ENCODE measurements at places on chromosomes 6 and 20.

GRCh38 chr6:53038141-53038540 is 27.1 kb upstream of the FBXO9 start:
- no peak for DNase-seq

DNA sequence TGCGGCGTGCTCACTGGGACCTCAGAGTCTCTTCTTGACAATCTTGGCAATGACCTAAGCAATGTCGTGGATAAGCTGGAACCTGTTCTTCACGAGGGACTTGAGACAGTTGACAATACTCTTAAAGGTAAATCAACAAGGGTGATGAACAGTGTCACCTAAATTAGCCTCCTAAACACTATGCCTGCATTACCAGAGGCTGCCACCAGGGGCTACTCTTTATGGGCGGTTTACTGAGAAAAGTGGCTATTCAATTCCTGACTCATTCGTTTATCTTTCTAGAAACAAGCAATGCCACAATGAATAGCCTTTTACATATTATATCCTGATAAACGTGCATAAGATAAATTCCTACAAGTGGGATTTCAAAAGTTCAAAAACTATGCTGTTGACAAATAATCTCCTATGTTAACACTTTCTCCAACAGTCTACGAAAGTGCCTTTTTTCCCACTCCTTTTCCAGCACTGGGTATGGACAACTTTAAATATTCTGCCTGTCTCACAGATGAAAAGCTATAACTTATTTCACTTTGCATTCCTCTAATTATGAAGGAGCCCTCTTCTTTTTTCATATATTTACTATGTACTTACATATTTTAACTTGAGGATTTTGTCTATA is 1.3 kb downstream of the BPIFA2 start:
- DNase-seq, result no peak

- DNase-seq, result no peak
These were observed 2.3 kb downstream of the SERPINB1 start for GRCh38 chr6:2839195-2839981.

DNA sequence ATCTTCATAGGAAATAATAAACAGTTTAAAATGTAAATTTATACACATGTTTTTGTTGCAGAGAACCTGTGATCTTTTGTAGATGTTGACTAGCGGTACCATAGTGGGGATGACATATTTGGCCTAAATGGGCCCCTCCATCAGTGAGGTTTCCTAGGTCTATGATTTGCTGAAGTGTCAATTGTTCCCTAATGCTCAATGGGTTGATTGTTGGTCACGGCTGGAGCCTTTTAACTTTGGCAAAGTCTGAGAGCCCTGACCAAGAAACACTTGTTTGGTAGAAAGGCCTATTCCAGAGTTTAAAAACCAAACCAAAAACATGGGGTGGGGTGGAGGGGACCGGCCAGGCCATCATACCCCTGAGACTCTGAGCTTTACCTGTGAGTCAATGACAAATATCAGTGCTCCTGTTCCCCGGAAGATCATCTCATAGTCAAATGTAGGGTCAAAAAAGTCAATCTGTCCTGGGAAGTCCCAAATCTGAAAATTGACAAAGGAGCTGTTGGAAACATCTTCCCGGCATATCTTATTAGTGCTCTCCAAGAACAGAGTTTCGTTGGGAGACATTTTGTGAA is 25.1 kb downstream of the RRAGD start:
- DNase-seq, result no peak

DNA sequence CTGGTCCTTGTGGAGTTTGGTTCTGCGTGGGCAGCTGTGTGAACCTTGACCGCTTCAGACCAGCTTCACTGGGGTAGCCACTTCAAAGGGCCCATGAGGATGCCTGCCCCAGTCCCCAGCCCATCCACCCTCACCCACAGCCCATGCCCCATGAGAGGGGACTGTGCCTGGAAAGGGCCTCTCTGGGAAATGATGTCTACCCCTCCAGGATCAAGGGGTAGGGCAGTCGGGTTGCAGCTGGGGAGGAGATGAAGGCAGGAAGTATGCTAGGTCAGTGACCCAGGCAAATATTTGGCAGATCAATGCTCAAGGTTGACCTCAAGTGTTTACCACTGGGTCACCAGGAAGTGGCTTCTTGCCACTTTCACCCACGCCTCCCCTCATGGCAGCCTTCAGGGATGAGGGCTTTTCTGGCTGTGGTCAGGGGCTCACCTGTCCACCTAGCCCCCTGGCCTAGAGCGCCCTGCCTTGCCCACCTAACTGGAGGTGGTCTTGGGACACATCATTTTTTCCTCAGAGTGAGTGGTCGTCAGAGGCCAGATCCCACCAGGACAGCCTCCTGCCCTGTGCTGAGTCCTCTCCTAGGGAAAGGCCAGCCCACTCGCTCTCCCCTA is 109.5 kb downstream of the SNX5 start:
- no peak for DNase-seq

DNA sequence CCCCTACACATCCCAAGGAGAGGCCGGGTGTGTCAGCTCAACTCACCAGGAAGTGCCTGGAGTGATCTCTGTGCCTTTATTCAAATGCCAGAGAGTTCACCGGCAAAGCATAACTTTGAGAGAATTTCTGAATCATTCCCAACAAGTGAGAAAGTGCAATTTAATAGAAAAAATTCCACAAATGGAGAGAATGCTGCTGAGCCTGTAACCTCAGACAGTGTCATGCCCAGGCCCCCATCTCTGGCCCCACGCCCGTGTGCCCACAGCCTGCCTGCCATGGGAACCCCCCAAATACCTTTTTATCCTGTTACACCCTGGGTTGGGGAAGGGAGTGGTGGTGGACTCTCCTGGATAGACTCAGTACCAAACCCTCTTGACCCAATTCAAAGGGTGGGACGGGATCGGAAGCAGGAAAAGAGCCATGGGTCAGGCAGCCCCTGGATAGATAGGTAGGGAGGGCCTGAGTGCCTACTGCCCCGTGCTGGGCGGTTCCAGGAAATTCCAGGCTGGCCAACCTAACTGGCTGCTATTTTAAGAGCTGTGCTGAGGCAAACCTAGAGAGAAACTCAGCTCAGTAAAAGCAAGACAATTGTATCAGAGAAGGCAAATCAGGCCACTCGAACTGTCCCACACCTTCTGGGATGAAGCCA is 179.0 kb upstream of the FOXA2 start:
- DNase-seq, result no peak

GRCh38 chr6:126539022-126539421 is 199.1 kb downstream of the CENPW start:
- no peak for DNase-seq

DNA sequence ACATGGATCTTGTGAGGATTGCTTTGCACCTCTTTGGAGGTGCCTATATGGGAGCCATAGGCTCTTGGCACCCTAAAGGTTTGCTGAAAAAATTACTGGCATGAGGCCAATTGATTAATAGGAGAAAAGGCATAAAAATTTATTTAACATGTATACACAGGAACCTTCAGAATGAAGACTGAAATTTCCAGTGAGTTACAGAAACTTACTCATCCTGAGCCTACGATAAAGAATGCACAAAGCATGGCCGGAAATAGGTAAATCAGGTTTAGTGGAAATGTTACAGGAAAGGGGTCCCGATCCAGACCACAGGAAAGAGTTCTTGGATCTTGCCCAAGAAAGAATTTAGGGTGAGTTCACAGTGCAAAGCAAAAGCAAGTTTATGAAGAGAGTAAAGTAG is 625.3 kb downstream of the MMUT start:
- no peak for DNase-seq

GRCh38 chr6:126781582-126781981 is 336.9 kb upstream of the RSPO3 start:
- no peak for DNase-seq

Data from thoracic aorta (tissue), 2 donors.